ENCODE measurements at places on chromosomes 1 and 21.

DNA sequence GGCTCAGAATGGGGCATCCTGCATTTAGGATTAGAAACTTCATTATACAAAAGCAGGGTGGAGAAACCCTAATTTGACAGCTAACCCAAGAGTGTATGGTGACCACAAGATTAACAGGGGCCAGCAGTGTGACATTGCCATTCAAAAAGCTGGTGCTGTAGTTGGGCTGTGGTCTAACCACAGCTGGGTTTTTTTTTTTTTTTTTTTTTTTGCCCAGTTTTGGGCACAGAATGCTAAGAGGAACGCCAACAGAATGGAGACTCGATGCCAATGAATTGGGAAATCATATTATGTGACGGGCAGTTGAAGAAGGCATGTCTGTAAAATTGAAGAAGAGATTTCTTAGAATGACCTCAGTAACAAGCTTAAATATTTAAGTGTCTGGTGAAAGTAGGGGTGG is 58.4 kb downstream of the NFIA start:
- ATAC-seq, result no peak

DNA sequence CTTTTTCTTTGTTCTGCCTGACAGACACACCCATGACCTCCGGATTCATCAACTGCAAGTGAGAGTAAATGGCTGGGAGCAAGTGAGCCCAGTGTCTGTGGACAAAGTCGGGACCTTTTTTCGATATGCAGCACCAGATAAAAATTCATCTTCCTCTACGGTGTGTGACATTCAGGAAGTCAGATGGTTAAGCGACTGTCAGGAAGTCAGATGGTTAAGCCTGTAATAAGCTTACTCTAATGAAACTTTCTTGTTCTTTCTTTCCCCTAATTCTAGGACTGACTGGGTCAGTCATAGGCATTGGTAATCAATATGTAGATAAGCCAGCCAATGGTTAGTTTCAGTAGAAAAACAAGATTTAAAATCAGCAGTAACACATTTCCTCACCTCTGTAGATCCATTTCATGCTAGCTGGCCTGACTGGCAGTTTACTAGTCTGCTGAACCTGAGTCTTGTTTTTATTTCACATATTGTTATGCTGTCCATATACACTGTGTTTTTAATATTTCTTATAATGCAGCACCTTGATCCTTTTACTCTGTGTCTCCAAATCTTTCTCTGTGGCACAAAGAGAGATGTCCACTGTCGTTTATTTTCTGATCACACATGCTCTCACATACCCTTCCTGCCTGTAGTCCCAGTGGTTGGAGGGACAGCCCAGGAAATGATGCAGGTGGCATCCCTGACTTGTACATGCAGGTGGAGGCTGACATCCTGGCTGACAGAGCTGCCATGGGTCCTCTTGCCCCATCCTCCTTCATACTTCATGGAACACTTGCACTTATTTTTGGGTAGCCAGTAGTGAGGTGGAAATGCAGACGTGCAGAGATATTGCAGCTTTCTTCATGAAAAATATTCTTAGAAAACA is 115.8 kb downstream of the VPS13D start:
- no peak for ATAC-seq

DNA sequence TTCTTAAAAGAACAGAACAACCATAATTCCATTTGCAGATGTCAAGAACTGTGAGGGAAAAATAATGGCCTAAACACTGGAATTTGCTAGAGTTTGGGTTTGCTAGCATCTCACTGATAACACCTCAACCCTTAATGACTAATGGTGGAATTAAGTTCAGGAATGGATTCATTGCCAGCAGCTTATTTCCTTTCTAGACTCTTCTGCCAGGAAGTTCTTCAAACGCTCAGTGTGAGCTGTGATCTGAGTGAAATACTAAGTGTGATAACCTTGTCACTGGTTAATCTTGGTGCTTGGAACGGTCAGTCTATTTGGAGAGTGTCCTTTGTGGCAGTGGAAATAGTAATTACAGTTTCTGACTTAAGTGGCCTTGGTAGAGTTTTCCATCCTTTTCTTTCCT is 21.6 kb upstream of the PLEKHM2 start:
- ATAC-seq, result no peak

DNA sequence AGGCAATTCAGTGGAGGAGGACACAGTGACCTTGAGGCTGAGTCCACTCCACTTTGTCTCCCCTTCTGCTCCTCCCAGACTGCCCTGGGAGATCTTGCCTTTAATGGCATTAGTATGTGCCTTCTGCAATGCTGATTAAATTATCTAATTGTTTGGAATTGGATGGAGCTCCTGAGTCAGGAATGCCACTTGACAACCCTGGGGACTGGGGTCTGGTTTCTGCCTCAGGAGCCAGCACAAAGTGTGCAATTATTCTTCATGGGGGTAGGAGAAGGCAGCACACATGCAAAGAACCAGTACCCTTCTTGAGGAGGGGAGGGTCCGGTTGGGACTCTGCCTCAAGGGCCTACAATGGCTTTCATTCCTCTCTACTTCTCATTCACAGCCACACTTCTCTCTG is 11.9 kb upstream of the PLXNA2 start:
- peak; percentile 29 for ATAC-seq

DNA sequence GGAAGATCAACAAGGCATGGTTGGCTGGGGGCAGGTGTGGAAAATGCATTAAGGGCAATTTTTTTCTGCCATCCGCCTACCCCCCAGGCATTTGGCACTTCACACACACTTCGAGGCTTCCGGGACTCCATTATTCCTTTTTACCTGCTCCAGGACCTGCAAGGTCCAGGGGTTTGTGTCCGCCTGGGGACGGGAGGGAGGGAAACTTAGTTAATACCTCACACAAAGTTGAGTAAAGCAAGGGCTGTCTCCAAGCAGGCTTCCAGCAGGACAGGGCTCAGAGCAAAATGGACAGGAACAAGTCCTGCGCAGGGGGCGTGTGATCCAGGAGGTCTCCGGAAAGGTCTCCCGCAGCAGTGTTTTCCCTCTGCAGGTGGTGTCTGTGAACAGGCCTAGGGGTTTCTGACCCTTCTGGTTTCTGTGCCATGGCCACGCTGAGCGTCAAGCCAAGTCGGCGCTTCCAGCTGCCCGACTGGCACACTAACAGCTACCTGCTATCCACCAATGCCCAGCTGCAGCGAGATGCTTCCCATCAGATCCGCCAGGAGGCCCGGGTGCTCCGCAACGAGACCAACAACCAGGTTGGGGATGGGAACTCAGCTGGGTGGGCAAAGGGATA is 712 bp downstream of the TEKT2 start:
- no peak for ATAC-seq

GRCh38 chr1:61435226-61435625 is 289.7 kb downstream of the TM2D1 start:
- no peak for ATAC-seq

GRCh38 chr1:77412069-77412819 is 130.4 kb downstream of the AK5 start:
- ATAC-seq, result peak; percentile 72

DNA sequence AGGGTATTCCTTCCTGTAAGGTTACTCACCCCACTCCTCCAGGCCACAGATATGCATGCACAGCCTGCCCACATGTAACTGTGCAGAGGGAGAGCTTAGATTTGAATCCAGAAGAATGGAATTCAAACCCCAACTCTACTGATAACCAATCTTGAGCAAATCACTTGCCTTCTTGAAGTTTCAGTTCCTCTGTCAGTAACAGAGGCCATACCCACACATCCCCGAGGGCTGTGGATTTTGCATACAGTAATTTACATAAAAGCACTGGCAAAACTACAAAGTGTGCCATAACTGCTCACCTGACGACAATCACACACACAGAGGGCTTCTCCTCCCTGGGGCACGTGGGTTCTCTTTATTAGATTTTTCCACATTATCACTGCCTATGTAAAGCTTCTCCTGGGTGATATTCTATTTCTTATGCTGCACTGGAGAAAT is 18.6 kb downstream of the CD247 start:
- no peak for ATAC-seq

DNA sequence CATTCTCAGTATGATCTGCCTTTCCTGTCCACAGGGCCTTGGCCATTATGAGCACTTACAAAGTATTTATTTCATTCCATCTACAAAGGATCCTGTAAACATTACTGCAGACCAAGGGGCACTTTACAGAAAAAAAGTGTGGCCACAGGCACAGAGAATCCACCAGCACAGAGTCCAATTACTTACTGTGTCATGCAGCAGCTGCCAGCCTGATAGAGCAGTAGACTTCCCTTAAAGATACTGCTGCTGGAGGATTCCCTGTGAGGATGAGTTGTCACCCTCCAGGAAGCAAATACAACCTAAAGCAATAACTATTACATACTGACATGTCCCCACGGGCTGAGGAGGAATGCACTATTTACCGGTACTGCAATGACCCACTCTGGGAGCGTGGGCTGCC is 97.1 kb upstream of the COG2 start:
- ATAC-seq, result no peak

- no peak for ATAC-seq
These were observed 58.6 kb upstream of the ZNF281 start for GRCh38 chr1:200468264-200469001.

- no peak for ATAC-seq
These were observed 252.1 kb upstream of the CACYBP start for GRCh38 chr1:174747613-174748012.

- no peak for ATAC-seq
These were observed 6.4 kb downstream of the CHODL start for GRCh38 chr21:18251065-18251464.

- ATAC-seq, result peak; percentile 47
These were observed 162.4 kb downstream of the ZSCAN20 start for GRCh38 chr1:33634806-33635205.

- ATAC-seq, result no peak
These were observed 28.6 kb upstream of the FNBP1L start for GRCh38 chr1:93419344-93419743.

GRCh38 chr21:44267655-44268142 is 6.0 kb upstream of the DNMT3L start:
- 0 out of 3 replicates have a peak, but pooled peaks have one; percentile 38 for ATAC-seq

- ATAC-seq, result no peak
These were observed 30.5 kb downstream of the DEGS1 start for GRCh38 chr1:224213438-224214119.

DNA sequence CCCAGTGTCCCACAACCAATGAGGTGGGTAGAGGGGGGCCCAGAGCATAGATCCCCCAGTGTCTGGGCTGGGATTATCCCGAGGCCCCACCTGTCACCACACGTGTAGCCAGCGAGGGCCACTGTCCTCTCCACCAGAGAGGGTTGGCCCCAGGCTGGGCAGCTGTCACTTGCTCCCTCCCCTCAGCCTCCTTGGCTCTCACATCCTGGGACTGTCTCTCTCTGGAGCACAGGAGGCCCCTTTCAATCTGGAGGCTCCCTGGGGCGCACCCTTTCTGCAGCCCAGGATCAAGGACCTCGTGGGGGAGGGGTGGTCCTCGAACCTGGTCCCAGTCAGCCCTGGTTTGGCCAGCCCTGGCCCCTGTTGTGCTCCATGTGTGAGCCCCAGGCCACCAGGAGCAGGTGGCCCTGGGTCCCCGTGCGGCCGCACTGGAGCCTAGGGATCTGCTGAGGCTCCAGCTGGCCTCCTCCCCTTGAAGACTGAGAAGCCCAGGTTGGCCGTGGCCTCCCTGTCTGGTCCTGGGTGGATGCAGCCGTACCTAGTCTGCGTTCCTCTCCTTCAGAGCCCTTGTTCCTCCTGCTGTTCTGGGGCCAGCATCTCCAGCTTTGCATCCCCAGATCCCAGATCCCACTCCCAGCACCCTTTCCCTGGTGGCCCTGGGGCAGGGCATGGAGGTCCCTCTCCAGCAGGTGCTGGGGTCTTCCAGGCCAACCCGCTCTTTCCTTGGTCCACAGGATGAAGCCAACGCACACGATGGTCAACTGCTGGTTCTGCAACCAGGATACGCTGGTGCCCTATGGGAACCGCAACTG is 6.7 kb downstream of the TMEM201 start:
- ATAC-seq, result no peak

- ATAC-seq, result peak; percentile 57
These were observed 230.1 kb downstream of the SRGAP2C start for GRCh38 chr1:121414905-121415304.

GRCh38 chr1:22376001-22376400 is 75.7 kb upstream of the ZBTB40 start:
- ATAC-seq, result no peak

DNA sequence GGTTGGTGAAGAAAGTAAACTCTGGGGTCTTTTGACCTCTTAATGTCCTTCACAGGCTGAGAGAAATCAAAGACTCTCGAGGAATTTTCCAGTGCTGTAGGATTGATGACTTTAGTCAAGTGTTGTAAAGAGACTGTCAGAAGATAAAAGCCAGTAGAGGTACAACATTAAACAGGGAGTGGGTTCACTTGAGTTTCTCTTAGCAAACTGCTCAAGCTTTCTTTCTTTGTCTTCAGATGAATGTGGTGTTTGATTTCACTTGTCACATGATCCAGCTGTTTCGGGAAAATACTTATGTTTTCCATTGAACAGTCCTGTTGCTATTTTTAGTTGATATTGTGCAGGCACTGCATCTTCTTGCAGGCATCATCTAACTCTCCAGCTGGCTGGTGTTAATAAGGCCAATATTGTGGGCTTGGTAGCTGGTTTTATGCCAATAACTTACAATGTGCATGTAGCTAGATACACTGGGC is 45.6 kb downstream of the XCL2 start:
- peak; percentile 89 for ATAC-seq

All from SK-N-SH treated with all-trans-retinoic acid at 6 μM for 48 hours (cell line).